ENCODE measurements at places on chromosomes 12 and 14.

GRCh38 chr12:95997911-95998510, 1.9 kb upstream of the HAL start:
- no peak for DNase-seq

DNA sequence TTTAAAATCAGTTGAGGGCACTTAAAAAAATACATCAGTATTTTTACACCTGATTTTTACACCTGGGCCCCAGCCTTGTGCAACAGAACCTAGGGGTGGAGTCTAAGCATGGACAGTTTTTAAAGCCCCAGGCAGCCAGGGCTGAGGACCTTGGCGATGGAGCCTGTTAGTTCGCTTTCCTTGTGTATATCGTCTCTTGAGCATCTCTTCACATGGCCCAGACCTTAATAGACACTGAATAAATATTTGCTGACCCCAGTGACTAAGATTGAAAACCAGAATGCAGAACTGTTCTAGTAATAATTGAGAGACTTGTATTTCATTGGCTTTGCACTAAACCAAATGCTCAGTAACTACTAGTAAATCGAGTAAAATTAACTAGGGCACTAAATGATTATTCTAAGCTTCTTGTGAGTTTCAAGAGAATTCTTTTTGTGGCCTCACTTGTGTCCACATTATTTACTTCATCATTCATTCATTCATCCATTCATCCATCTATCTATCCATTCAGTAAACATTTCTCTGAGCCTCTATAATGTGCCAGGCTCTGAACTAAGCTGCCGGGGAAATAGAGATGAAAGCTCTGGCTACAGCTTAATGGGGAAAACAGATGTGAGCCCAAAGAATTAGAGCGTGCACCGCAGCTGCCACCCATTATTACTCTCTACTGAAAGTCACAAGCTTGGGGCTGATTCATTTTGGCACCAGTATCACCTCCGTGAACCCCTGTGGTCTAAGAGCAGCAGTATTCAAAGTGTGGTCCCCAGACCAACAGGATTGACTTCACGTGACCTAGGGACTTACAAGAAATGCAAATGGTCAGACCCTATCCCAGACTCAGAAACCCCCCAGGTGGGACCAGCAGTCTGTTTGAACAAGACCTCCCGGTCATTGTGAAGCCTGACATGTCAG, 30.7 kb upstream of the BCL7A start:
- DNase-seq = no peak

- DNase-seq = no peak
These were observed 4.4 kb downstream of the CCNB1IP1 start for GRCh38 chr14:20328705-20329104.

GRCh38 chr14:72404106-72404774, 472.0 kb downstream of the RGS6 start:
- no peak for DNase-seq

DNA sequence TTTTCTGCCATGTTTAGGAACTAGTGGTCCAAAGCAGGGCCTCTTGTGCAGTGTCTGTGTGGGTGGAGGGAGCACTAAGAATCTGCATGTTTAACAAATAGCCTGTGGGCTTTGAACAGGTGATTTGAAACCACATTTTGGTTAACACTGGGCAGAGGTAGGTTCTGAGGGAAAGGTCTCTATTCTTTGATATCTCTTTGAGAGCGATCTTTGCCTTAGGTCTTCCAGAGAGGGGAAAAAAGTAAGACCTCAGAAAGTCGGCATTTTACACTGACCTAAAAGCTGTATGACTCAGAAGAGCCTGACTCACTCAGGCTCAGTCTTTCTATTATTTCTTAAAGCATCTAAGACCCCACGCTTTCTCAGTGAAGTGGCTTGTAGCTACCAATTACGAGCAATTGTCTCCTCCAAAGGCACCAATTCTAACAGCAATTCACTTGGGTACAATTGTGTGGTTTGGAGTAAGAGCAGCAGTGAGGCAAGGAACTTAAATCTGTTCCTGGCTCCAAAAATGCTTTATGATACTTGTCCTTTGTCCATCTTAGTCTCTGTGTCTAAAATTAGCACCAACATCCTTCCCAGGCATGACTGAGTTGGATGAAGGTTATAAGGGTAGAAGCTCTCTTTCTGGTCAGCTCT, 8.8 kb downstream of the EIF2B2 start:
- DNase-seq = no peak

DNA sequence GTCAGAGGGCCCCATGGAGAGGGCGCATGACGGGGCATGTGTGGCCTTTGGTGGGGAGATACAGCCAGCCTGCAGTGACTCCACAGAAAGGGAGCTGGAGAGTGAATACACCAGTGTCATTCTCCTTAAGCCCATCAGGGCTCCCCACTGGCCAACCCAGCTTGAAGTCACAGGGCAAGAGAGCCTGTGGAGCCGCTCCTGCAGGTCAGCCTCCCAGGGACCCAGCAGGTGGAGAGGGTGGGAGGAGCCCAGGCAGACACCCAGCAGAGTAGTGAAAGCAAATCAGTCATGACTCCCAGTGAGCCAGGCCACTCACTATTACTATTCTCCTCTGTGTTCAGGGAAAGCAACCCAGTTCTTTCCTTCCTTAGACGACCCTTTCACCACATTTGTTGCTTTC, 110.0 kb upstream of the CPM start:
- DNase-seq = peak; percentile 5

- no peak for DNase-seq
These were observed 36.6 kb downstream of the MNAT1 start for GRCh38 chr14:60771117-60771516.

- no peak for DNase-seq
These were observed at the start of gene DHRS7 for GRCh38 chr14:60164712-60165546. DHRS7 (minus strand) TSS chr14:60165398; CDS start chr14:60165309, 89 bp downstream.

DNA sequence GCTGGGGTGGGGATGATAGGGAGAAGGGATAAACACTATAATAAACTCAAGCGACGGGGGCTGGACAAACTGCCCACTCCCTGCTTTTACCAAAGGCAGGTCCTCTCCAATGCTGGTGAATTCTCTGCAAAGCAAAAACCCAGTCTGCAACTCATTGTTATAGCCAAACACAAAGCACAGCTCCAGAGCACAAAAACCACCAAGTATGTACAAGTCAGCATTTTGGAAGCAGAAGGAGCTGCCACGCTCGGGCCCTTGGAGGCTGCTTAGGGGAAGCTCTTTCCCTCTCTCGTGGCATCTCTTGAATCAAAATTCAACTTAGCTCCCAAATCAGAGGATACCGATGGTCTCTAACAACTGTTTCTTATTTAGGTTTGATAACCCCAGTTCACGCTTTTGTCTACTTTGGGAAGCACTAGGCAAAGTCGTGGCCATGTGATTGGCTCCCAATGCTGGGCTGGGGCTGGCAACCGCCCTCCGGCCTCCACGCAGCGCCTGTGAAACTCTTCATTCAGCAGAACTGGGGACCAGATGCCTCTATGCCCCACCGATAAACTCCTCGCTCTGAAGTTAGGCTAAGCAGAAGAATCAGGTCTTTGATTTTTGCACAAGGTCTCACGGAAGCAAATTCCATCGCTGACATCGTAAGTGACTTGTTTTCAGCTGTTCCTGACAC, 158.5 kb upstream of the FOXN3 start:
- no peak for DNase-seq

- peak; percentile 14 for DNase-seq
These were observed at the start of gene BMAL2 for GRCh38 chr12:27332714-27333402. BMAL2 (plus strand) TSS chr12:27332836; CDS start chr12:27333073, 237 bp downstream.

GRCh38 chr14:81682701-81683100, 149.0 kb upstream of the SEL1L start:
- DNase-seq = no peak

GRCh38 chr14:106442857-106443256, 916.5 kb downstream of the TMEM121 start:
- no peak for DNase-seq

DNA sequence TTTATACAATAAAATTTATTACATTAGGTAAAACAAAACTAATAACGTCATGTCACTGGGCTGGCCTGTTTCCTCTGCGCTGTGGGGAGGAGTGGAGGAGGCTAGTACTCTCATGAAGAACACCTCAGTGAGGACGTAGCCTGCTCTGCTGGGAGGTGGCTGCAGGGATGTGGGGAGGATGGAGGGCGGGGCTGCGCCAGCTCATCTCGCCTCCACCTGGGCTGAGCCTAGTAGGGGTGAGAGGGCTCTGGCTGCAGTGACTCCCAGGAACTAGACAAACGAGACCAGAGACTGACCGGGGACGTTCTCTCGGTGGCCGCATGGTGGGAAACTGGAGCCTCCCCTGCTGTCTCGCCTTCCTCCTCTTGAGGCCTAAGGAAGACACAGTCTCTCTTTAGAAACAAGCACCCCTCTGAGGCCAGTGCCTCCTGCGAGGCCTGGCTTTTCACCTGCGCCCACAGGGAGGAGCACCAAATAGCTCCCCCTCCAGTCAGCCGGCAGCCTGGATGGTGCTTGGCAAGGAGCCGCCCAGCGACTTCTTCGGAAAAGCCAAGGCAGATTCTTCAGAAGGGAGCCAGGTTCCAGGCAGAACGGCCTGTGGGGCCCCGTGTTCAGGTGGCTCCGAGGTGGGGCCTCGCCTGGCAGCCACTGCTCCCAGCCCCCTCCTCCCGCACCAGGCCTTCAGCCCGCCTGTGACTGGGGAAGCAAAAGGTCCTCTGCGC, 62.4 kb downstream of the PLEKHG3 start:
- no peak for DNase-seq

DNA sequence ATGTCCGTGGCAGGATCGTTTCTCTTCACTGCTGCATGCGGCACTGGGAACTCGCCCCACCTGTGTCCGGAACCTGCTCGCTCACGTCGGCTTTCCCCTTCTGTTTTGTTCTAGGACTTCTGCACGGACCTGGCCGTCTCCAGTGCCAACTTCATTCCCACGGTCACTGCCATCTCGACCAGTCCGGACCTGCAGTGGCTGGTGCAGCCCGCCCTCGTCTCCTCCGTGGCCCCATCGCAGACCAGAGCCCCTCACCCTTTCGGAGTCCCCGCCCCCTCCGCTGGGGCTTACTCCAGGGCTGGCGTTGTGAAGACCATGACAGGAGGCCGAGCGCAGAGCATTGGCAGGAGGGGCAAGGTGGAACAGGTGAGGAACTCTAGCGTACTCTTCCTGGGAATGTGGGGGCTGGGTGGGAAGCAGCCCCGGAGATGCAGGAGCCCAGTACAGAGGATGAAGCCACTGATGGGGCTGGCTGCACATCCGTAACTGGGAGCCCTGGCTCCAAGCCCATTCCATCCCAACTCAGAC, 1.2 kb downstream of the FOS start:
- no peak for DNase-seq

DNA sequence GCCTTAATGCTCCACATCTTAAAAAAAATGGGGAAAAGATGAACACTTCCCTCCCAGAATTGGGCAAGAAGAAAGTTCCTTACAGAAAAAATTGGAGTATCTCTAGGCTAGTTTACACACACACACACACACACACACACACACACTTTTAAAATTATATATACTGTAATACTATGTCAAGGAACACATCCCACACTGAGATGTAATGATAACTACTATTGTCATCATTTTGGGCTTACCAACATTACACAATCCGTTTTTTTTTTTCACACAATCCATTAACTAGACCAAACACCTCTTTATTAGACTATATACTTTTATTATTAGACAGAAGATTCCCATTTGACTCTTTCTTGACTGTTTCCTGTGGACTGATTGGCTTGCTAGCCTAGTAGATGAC, 2.5 kb downstream of the LTBR start:
- no peak for DNase-seq

- no peak for DNase-seq
These were observed 335.5 kb downstream of the KCNH5 start for GRCh38 chr14:62709773-62710172.

GRCh38 chr14:93426750-93427149, 4.0 kb upstream of the UNC79 start:
- DNase-seq = no peak

DNA sequence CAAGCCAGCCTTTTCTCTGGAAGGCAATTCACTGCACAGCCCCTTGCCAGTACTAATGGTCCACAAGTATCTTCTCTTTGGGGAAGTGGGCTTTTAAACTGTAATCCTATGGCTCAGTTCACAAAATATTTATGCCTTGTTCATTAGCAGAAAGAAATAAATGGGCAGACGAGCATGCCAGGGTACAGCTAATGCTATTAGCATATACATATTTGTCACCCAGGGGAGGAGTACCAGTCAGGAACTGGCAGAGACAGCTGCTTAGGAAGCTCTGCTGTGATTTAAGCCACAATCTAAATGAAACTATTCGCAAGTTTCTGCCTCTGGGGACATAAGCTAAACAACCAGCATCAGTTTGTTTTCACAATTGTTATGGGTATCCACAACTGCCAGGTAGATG, 113.4 kb upstream of the CCDC198 start:
- DNase-seq = no peak

- no peak for DNase-seq
These were observed 6.7 kb downstream of the B4GALNT1 start for GRCh38 chr12:57626111-57626920.

DNA sequence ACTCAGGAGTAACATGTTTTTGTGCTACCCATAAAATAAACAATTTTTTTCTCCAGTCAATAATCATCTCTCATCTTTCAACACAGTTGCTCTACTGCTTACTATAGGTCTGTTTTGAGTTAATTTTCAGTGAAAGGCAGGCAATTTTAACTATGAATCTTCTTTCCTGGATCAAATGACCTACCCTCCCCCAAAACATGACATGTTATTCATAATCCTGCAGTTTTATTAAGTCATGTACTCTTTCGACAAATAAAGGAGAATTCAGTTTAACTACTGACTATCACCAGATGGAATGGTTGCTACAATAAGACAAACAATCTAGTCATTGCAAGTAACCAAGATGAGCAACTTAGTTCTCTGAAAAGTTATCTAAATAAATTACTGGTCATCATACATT, 106.0 kb upstream of the FAR2 start:
- no peak for DNase-seq

GRCh38 chr12:93957870-93958269, 190.5 kb upstream of the PLXNC1 start:
- no peak for DNase-seq

DNA sequence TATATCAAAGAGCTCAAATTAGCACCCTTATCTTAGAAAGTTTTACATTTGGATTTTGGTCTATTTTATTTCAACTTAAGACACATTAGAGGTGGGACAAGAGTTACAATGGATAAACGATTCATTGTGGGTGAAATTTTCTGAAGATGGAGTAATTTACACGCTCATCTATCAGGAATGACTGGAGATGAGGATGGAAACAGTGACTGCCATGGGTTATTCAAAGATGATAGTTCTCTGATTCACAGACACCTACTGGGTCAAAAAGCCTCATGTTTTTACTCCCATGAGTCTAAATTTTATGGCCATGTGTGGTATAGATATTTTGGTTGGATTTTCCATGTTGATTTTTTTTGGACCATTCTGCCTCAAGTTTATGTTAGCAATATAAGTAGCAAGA, 22.1 kb downstream of the SAMD4A start:
- DNase-seq = no peak

- no peak for DNase-seq
These were observed 69.2 kb upstream of the ATXN7L3B start for GRCh38 chr12:74468401-74468800.

GRCh38 chr12:125283521-125283920, 218.3 kb downstream of the AACS start:
- DNase-seq = no peak
